Sciatic nerve (tissue), 2 donors: ENCODE measurements at places on chromosomes 11 and 22.

DNA sequence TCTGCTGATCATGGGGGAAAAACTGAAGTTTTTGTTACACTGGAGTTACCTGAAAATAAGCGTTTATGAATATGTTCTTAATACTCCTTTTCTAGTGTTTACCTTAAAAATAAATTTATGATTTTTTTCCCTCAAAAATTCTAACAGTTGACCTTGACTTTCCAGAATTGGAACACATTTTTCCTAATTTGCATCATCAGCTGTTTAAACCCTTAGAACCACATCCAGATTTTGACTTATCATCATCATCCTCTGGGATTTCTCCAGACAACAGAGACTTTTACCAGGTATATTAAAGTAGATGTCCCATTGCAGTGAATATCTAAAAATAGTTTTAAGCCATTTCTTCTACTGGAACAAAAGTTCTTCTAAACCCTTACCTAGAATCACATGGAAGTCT, 17.2 kb downstream of the TAF1D start:
- no peak for DNase-seq

GRCh38 chr22:18929459-18929858, 6.6 kb downstream of the PRODH start:
- no peak for DNase-seq

DNA sequence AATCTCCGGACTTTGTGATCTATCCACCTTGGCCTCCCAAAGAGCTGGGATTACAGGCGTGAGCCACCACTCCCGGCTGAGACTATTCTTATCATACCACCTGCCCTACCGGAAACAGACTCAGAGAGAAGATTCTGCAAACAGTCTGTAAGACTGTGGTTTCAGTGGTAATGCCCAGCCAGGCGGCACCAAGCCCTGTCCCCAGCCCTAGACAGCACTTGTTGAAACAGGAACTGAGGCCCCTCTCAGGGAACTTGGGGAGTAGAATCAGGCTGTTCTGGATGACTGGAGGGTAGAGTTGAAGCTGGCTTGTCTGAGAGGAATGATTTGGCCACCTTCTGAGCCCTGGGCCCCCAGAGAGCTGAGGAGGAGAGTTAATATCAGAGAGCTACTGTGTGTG, 1.3 kb upstream of the INSC start:
- DNase-seq = no peak

GRCh38 chr11:62124186-62125113, 639 bp downstream of the INCENP start:
- DNase-seq = no peak

DNA sequence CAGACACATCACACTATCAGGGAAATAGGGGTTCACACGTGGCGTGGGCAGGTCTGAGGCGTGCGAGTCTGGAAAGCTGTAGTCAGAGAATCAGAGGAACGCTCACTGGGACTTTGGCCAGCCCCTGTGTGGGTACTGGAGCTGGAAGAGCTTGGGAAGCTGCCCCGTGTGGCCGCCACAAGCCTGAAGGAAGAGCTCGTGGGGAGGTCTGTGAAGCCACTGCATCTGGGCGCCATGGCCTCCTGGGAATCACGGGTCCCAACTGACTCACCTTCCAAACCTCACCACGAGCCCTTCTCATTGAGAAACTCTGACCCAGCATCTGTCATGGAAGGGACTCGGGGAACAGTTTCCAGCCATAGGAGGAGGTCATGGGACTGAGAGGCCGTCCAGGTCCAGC, 5.9 kb upstream of the MRGPRF start:
- no peak for DNase-seq

DNA sequence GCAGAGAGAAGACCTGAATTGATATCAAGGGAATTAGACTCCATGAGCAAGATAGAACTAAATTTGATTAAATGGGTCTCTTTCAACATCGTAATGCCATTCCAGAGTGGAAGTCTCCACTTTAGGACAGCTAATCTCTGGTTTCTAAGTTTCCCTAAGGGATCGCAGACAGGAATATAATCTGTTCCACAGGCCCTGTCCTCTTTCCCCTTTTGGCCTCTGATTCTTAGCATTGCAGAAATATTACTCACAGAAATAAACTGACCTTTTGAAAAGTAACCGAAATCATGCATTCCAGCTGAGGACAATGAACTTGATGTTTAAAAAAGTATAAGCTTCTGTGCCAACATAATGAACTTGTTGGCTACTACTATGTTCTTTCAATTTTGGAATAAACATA, 227.8 kb downstream of the ETS1 start:
- no peak for DNase-seq

DNA sequence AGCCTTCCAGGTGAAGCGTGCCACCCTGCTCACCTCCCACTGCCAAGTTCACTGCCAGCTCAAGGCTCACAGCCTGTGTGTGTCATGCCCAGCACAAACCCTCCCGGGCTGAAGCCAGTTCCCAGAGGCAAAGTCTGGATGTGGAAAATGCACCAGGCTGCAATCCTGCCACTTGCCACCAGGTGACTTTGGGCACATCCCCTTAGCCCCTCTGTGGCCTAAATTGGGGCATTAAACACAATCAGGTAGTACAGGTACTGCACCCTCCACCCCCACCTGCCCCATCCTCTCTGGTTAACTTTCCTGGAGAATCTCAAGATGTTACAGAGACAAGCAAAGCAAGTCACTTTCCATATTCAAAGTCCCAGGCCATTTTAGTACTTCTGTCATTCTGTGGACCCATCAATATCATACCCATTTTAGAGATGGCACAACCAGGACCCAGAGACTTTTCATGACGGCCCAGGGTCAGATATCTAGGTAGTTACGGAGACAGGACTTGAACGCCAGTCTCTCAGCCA, 1.8 kb upstream of the RASD2 start:
- DNase-seq = no peak

- peak; percentile 59 for DNase-seq
Observed at GRCh38 chr22:49997251-49997599, 15.3 kb downstream of the IL17REL start.

DNA sequence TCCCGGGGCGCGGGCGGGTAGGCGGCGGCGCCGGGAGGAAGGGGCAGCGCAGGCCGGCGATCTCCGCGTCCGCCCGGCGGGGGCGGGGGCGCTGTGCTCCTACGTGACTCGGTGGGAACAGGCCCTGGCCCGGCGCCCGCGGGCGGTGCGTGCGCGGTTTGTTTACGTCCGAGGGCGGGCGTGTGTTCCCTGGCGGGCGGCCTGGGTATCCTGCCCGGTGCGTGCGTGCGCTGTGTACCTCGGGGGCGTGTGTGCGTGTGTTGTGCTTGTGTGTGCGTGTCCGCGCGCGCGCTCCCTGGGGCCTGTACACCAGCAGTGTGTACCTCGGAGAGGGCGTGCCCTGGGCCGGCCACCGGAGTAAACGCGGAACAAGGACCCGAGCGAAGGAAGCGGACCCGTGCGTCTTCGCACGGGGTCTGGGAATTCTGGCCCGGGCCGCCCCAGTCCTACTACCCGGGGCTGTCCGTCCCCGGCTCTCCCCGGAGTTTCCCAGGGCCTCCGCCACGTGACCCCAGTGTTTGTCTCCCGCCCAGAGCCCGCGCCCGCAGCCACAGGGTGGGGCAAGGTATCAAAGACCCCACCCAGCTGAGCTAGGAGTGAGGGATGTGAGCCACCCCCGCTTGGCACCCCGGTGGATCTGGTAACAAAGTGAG, 769 bp downstream of the MAFF start:
- DNase-seq = peak; percentile 94

DNA sequence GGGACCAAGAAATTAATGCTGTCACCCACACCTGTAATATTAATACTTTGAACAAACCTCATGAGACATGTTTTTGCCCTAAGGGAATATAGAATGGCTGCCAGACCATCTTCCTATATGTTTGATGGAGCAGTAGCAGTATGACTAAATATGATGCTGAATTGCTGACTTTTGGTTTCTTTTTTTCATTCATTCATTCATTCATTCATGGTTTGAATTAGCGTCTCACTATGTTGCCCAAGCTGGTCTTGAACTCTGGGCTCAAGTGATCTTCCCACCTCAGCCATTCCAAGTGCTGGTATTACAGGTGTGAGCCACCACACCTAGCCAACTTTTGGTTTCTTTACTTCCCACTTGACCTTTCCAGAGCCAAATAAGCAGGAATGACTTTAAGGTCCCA, 7.8 kb downstream of the CCDC117 start:
- no peak for DNase-seq

- no peak for DNase-seq
Observed at GRCh38 chr11:62115085-62115694, 8.6 kb upstream of the INCENP start.

DNA sequence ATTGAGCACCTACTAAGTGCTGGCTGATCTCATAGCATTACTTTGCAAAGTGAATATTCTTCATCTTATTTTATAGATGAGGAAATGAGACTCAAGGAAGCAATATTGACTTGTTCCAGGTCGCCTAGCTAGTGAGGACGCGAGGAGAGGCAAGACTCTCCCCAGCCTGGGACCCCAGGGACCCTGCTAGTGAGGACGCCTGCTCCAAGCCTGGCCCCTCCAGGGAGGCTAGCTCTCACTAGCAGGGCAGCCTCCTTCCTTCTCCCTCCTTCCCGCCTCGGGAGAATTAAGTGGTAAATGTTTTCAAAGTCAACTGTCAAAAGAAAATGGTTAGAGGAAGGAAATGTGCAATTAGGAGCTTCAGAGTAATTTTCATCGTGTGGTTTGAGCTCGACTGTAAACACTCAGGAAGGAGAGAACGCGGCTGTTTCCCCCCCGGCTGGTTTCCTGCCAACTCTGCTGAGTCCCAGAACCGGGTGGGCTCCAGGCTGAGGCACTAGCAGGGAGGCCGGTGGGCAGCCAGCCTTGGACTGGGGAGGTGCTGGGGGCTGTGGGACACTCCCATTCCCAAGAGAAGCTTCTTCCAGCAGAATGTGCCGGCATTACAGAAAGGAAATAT, 17.9 kb downstream of the MYEOV start:
- no peak for DNase-seq

GRCh38 chr11:15127341-15127740, 12.6 kb downstream of the INSC start:
- DNase-seq = no peak

- no peak for DNase-seq
Observed at GRCh38 chr22:30321461-30321860, 5.3 kb downstream of the TBC1D10A start.

DNA sequence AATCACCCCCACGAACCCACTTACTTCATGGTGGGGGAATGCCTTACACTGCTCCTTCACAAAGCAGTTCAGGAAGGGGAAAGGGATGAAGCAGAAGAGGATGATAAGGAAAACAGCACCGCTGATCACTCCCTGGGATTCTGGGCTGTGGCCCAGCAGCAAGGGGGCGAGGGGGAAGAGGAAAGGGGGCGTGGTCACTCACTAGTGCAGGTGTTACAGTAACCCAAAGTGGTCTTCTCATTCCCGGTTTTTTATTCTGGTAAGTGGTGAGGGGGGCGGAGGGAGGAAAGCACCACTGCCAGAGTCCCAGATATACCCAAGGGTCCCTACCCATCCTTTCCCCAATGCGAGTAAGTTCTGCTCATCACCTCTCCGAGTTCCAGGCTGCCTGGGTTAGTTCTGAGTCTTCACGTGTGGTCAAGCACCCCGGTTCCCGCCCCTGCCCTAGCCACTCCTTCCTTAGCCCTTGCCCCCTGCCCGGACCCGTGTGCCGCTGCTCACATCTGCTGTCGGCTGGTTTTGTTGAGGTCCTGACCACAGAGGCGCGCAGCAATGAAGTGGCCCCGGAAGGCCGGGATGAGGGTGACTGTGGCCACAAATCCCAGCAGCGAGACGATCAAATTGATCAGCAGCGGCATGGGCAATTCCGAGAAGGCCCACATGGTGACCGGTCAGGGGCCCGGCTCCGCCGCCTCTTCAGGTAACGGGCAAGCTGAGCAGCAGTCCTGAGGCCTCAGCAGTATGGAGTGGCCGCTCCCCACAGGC, 477 bp downstream of the DPAGT1 start:
- DNase-seq = no peak

GRCh38 chr11:1105183-1105565, 30.5 kb downstream of the MUC2 start:
- no peak for DNase-seq

DNA sequence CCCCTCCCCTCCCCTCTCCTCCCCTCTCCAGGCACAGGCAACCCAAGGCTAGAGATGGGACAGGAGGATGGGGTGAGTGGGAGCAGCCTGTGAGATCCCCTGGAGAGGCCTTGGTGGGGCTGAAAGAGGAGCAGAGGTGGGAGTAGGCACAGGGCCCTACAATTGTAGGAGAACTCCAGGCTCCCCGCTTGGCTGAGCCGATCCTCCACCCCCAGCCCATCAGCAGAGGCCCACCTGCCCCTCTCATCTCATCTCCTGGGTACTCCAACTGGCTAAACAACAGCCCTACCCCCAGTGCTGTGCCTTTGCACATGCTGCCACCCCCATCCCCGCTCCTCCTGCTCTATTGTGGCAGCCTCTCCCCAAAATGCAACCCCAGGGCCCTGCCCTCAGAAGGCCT, 52.0 kb upstream of the A4GALT start:
- DNase-seq = no peak

DNA sequence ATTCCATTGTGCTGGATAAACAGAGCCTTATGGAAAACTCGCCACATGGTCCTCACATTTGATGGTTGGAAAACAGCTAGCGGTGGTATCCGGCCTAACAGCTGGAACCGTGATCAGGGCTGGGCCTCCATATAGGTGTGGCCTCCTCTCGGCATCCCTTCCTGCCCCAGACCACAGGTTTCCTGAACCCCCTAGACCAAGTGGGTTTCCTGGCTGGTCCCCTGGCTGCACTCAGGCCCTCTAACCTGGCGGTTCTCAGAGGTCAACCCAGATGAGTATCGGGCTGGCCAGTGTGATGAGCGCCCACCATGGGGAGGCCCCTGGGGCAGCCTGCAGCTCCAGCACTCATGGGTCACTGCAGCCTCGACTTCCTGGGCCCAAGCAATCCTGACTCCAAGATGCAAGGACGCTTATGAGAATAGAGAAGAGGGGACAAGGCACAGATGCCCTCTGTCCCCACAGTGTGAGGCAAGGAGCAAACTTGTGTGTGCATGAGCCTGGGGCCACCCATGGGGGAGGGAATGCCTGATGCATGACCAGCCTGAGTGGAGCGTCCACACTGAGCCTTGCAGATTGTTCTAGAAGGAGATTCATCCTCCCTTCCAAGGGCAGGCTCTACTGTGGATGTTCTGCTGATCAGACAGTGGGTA, 53.4 kb upstream of the WNT7B start:
- peak; percentile 54 for DNase-seq

DNA sequence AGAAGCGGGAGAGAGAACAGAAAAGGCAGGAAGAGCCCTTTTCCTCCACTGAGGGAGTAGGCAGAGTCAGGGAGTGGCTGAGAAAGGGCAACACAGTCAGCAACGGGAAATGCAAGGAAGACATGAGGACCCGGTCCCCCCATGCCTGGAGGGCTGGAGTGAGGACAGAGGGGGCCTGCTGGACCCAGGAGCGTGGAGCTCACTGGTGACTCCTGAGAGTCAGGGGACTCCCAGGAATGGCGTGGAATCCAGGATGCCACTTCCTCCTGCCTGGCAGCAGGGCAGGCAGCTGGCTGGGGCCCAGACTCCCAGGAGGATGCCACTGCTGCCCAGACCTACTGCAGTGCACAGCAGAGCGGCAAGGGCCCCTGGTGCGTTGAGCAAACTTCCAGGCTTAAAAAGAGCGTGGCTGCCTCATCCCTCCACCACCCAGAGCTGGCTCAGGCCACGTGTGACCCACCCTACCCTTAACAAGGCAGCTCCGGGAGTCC, 11.3 kb downstream of the C11orf21 start:
- DNase-seq = peak; percentile 32

- DNase-seq = no peak
Observed at GRCh38 chr11:67406420-67406968, 2.6 kb downstream of the TBC1D10C start.

- no peak for DNase-seq
Observed at GRCh38 chr22:22600531-22601261, 41.6 kb upstream of the PRAME start.

- no peak for DNase-seq
Observed at GRCh38 chr11:35907648-35908431, 36.0 kb upstream of the LDLRAD3 start.
